ENCODE measurements at places on chromosomes 2 and 18.

- no peak for DNase-seq
These were observed 42.1 kb downstream of the COL6A3 start for GRCh38 chr2:237371856-237372255.

GRCh38 chr18:57296336-57296735, 56.0 kb upstream of the ST8SIA3 start:
- DNase-seq, result no peak

- no peak for DNase-seq
These were observed 786 bp downstream of the TAF1B start for GRCh38 chr2:9844036-9844483.

- DNase-seq, result peak; percentile 8
These were observed 1223.1 kb upstream of the ZEB2 start for GRCh38 chr2:145743011-145743410.

DNA sequence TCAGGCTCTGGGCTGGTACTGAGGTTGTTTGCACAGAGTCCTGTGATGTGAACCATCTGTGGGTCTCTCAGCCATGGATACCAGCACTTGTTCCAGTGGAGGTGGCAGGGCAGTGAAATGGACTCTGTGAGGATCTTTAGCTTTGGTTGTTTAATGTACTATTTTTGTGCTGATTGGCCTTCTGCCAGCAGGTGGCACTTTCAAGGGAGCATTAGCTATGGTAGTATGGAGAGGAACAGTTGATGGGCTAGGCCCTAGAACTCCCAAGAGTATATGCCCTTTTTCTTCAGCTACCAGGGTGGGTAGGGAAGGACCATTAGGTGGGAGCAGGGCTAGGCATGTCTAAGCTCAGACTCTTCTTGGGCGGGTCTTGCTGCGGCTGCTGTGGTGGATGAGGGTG, 257.0 kb upstream of the GYPC start:
- peak; percentile 21 for DNase-seq

DNA sequence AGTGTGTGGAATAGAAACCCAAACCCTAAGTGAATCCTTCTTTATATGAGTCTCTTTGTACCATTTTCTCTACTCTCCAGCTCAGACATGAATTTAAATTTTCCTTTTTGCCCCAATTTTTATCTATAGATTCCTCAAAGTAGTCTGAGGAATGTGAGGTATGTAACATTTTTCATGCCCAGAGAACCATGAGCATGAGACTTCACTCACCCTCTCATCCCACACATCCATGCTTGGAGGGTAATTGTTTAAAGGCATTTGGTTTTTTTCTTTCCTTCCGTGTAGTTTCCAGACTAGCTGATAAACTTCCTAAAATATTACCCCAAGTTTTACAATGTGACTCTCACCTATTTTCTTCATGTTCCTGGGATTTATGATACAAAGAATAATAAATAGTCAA, 2056.8 kb upstream of the CELF4 start:
- no peak for DNase-seq

- DNase-seq, result no peak
These were observed 305.4 kb upstream of the RAB6C start for GRCh38 chr2:129673847-129674711.

GRCh38 chr2:96799623-96799935, 16.5 kb upstream of the CNNM3 start:
- no peak for DNase-seq

DNA sequence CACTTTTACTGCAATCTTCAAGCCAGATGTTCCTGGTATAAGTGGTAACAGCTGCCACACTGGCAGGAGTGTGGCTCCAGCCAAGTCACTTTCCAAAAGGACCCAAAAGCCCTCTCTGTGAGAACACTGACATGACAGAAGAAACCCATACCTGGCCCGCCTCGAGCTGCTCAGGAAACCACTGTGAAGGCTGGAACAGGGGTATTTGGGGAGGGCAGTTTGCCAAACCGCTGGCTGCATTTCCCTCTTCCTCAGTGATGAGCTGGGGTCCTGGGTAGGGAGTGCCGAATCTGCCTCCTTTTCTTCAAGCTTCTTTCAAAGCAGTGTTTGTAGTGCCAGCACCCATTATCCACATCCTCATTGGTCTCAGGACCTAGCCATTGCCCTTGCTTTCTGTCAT, 10.3 kb upstream of the OSR1 start:
- no peak for DNase-seq

DNA sequence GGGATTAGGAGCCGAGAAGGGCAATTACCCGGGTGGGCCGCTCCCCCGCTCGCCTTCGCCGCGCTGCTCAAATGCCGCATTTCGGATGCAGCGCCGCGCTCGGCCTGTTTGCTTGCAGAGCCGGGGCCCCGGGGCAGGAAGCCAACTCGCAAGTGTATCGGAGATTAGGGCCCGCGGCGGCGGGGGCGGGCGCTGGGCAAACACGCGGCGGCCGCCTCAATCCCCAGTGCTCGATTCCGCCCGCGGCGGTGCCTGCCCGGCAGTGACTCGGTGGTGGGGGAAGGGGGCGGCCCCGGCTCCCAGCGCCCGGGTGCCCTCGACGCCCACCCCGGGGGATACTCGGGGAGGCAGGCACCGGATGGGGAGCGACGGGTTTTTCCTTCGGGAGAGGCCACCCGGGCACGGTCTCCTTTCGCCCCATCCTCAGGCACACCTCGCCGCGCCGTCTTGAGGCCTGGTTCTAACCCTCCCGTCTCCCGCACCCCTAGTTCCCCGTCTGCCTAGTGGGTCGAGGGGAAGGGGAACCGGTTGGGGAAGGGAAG, 26.6 kb upstream of the NOTO start:
- peak; percentile 64 for DNase-seq

DNA sequence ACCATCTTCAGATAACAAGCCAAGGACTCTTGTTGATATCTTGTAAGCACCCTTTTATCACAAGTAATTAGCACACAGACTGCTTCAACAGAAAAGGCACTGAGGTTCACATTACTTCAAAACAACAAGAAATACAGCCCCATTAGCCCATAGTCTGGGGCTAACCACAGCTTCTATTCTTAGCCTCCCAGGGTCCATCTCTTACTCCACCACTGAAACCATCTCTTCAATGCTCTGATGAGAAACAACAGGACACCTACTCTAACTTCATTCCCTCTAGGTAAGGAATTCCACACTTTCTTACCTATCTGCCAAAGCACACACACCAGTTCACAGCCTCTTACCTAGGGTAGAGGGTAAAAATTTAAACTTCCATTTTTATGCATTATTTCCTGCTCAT, 26.4 kb upstream of the CYTIP start:
- no peak for DNase-seq

- DNase-seq, result peak; percentile 73
These were observed 72.7 kb upstream of the MGAT5 start for GRCh38 chr2:134181219-134181618.

GRCh38 chr2:168244318-168244717, 3.1 kb downstream of the STK39 start:
- peak; percentile 50 for DNase-seq

DNA sequence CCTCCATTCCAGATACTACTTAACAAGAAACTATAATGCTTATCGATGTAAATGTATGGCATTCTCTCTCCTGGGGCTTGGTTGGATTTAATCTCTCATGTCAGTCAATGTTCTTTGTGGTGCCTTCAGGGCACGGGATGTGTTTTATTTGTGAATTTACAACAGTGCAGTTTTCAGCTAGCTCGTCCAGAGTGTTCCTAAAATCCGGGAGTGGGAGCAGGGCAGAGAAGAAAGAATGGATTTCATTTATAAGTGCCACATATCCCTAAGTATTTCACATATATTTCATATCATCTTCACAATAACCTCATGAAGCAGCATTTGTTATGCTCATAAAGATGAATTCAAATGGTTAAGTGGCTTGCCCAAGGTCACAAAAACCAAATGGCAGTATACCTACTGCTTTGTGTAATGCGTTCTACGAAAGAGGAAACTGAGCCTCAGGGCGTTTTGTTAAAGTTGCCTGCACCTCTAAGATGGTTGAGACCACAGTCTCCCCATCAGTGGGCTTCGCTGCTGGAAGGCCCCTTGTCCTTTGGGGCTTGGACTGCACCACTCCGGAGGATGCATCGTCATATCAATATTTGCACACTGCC, 134.7 kb upstream of the MGAT5 start:
- DNase-seq, result no peak

GRCh38 chr2:207115715-207116364, 49.9 kb downstream of the KLF7 start:
- DNase-seq, result no peak

GRCh38 chr18:59672235-59672711, 24.9 kb downstream of the CCBE1 start:
- DNase-seq, result no peak

GRCh38 chr2:104982111-104982510, 55.8 kb upstream of the MRPS9 start:
- DNase-seq, result no peak

GRCh38 chr2:2050446-2050845, 280.6 kb downstream of the MYT1L start:
- DNase-seq, result no peak

- no peak for DNase-seq
These were observed 341.4 kb downstream of the SLC4A3 start for GRCh38 chr2:219968685-219969345.

DNA sequence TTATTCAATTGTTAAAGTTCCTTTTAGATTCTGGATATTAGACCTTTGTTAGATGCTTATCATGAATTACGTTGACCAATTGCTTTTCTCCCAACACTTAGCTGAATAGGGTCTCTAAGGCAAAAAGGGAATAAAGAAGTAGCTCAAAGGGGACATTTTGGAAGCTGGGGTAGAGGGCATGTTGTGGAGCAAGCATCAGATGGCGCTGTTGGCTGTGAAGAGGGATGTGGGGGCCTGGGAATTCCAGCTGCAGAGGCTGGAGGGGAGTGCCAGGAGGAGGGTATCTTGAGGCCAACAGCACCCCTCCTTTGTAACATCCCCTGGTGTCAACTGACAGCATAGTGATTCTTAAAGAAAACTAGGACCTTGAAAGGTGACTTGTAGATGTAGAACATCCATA, 198.2 kb downstream of the ADCYAP1 start:
- no peak for DNase-seq

DNA sequence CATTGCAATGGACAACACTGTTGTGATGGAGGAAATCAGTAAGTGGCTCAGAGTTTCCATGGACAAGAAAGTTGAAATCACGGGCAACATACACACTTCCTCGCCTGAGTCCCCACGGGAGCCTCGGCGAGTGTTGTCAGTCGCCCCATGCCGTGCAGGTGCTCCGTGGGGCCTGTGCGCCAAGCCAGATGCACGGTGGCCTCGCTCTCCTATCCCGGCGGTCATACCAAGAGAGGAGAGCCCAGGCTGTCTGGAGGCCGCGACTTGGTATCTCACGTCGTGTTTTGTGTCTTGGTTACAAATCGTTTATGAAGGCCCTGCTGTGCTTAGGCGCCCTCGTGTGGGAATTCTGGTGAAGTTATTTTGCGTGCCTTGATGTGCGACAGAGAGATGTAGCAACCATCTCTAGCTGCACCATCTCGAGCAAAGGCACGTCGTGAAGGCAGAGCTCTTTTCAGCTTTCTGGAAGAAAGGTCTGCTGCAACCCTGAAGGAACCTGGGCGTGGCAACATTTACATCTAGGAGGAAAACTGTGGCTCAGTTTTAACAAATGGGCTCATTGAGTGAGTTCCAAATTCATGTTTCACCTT, 21.8 kb downstream of the ATG4B start:
- DNase-seq, result peak; percentile 44

DNA sequence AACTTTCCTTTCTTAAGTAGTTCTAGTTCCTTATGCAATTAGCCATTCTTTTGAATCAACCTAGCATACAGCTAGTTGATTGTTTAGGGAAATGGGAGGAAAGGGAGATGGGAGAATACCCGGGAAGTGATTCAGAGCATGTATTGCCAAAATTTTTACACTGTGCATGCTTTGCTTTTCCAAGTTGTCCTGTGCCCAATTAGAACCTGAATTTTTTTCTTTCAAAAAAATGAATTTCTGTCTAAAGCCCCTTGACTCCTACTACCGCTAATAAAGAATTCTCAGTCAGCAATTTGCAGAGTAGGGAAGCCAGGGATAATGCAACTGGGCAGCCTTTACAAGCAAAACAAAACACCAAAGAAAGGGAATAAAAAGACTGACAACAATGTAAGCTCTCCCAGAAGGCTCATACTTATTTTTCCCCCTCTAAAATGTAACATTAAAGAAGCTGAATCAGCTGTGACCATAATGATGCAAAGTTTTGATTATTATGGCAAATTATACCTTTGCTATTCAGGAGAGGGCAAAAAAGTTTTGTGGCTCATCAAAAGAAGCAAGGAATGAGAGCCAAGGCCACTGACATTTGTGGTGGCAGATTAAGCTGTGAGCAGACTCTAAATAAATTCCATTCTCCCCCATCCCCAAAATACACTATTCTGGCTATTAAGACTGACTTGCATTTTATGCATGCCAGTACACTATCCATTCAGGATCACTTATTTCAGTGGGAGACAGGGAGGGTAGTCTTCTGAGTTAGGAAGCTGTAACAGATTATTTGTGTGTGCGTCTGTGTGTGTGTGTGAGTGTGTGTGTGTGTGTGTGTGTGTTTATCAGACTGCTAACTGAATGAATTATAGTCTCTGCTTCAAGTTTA, 174.3 kb downstream of the ERBB4 start:
- no peak for DNase-seq

DNA sequence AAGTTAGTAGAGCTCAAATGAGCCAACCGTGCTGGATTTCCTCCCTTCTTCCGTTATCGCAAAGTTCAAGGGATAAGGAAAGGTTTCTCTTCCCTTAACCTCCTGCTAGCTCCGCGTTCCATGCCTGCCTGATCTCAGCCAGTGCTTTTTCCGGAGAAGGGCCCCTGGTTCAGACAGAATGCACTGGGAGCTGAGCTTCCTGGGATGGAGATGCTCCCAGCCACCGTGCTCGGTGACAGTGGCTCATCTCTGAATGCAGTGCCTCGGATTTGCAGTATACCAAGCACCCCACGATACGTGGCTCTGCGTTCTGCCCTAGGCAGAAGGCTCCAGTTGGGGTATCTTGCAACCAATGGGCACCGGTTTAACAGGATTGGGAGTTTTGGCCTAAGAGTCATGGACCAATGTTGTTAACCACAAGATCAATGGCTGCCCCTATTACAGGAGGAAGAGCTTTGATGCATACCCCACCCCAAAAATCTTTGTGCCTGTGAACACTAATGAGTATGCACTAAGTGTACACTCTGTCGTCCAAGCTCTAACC, 876 bp downstream of the CNTNAP5 start:
- DNase-seq, result no peak

DNA sequence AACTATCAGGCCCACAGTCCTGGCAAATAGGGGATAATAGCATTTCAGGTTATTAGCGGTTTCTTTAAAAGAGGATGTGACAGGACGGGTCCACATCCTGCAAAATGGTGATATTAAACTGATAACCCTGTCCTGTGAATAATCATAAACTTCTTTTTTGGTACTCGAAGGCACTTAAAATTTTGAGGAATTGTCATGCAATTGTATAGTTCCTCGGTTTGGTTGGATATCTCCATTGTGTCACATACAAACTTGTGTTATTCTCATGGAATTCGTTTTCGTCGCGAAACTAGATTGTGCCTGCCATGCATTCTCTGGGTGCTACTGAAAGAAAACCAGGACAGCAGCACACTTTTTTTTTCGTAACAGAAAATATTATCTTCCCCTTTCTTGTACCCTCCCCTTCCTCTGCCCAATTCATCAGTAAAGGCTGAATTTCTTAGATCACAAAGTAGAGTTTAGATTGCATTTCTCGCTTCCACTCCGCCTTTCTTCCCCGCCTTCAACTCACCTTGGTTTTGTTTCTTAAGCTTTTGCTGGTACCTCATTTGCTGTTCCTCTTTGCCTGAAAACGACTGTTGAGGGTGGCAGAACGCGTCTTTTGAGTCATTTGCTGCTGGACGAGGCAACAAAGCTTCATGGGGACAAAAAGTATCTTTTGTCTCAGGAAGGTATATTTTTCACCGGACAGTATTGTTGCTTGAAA, 1.3 kb downstream of the CERS6 start:
- DNase-seq, result no peak

- DNase-seq, result no peak
These were observed 203.8 kb upstream of the SH3BP4 start for GRCh38 chr2:234747833-234748559.

Data from CD4-positive, alpha-beta T cell treated with Interleukin-21 for 1 hour (primary cell).